Neural crest cell (in vitro differentiated cells): ENCODE measurements at places on chromosomes 1 and 21.

DNA sequence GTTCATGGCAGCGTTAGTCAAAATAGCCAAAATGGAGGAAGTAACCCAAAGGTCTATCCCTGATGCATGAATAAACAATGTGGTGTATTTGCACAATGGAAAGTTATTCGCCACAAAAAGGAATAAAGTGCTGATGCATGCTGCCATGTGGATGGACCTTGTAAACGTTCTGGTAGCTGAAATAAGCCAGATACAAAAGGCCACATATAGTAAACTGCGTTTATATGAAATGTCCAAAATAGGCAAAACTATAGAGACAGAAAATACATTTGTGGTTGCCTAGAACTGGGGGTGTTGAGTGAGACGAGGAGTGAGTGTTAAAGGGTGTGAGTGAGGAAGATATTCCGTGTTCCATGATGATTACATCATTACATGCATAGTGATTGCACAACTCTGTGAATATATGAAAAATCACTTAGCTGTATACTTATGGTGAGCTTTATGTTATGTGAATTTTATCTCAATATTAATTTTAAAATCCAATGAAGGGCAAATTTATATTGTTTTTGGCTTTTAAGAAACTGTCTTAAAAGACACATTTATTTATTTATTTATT is 321.3 kb downstream of the KIF26B start:
- no peak for DNase-seq

DNA sequence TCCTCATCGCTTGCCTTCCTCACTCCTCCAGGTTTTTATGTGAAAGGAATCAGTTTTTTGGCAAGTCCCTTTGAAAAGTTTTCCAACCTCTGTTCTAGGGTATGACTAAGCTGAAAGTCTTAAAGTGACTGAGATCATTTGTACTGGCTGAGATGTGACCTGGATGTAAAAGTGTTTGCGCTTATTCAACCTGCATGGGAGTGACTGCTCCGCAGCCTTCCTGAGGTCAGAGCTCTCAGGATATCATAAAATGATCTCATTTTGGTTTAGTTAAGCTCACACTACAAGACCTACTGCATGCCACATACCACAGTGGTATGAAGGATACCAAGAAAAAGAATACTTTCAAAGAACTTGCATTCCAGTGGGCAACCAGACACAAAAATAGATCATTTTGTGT is 29.8 kb upstream of the TADA1 start:
- DNase-seq, result no peak

- DNase-seq, result no peak
Observed at GRCh38 chr1:219461981-219462400, 150.9 kb downstream of the ZC3H11B start.

GRCh38 chr1:234486858-234487840 is 8.2 kb upstream of the TARBP1 start:
- no peak for DNase-seq

- no peak for DNase-seq
Observed at GRCh38 chr1:104987210-104987609, 1237.5 kb downstream of the AMY1C start.

DNA sequence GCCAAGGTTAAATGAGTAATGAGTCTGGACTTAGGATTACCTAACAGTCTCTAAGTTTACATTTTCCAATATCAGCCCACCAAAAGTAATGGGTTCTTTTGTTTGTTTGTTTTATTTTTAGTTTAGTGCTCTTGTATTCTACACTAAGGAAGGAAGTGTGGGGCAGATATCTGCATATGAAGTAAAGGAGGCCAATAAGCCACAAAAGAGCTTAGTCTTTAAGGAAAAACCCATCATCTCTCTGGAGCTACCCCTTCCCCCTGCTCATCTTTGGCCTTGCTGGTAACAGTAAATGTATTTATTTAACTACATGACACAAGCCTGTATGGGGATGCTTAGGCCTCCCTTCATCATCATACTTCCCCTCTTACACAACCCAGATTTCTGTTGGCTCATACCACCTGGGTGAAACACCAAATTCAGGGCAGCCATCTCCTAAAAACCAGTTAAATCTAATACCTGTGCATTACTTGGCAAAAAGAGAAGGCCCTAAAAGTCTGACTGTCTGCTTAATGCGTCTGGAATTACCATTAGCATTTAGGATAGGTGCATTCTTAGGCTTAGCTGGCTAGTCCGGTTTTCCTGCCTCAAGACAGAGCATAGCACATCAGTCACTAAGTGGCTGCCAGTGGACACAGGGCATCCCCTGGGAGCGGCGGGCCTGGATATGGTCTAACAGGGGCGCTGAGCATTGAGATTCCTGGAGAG is 96.8 kb upstream of the ADGRL2 start:
- no peak for DNase-seq

GRCh38 chr1:9793291-9793690 is 30.5 kb downstream of the CLSTN1 start:
- DNase-seq, result no peak

DNA sequence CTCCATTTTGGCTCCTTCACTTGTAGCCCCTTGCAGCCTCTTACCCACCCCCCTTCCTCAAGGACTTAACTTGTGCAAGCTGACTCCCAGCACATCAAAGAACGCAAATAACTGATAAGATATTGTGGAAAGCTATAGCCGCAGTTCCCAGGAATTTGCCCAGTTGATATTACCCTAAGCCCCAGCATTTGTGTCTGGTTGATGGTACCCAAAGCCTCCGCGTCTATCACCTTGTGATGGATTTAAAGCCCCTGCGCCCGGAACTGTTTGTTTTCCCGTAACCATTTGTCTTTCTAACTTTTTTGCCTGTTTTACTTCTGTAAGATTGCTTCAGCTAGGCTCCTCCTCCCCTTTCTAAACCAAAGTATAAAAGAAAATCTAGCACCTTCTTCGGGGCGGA is 5.9 kb downstream of the YARS1 start:
- no peak for DNase-seq

- DNase-seq, result no peak
Observed at GRCh38 chr1:25129380-25129779, 102.9 kb downstream of the SYF2 start.

- DNase-seq, result peak; percentile 80
Observed at GRCh38 chr21:40143822-40144525, 276.7 kb downstream of the PCP4 start.
